MCF 10A (cell line): ENCODE measurements at places on chromosomes 1 and 21.

GRCh38 chr1:59368008-59368670 is 71.2 kb downstream of the FGGY start:
- DNase-seq: no peak

DNA sequence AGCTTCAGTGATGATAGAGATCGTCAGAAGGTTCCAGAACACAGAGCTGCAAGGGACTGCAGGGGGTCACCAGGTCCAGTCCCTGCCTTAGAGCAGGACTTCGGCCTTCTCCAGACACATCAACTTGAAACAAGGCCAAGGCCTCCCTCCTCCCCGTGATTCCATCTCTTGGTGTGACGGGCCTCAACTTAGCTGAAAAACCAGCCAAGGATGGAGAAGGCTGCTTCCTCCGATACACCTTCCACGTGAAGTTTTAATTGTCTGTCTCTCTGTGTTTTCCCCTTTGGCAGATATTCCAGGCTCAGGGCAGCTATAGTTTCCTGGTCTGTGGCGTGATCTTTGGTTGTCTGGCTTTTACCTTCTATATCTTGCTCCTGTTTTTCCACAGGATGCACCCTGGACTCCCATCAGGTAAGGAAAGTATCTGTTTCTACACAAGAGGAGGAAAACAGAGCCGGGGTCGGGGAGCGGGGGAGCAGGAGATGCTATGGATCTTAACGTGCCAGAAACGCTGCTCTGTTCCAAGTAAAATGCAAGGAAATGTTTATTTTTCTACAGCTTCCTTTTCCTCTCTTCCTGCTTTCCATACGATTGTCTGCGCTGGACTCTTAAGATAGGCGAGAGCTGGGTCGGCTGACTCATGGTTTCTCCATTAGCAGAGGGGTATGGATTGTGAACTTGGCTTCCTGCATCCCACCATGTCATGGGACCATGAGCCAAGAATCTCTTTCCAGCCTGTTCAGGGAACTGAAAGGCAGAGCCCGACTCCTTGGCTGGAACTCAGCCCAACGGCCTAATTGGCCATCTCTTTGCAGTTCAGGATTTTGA is 32.8 kb downstream of the ELK4 start:
- no peak for DNase-seq

DNA sequence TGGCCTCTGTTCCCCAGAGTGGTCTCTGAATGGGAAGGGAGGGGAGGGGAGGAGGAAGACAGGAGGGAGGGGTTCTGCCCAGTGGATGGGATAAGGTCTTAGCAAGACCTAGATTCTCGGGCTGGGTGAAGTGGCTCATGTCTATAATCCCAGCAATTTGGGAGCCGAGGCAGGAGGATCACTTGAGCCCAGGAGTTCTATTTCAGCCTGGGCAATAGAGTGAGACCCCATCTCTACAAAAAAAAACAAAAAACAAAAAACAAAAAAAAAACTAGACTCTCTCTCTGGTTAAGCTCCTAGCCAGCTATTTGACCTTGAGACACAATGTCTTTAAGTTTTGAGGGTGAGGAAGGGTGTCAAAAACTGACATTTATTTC is 11.4 kb downstream of the UQCRHL start:
- no peak for DNase-seq

DNA sequence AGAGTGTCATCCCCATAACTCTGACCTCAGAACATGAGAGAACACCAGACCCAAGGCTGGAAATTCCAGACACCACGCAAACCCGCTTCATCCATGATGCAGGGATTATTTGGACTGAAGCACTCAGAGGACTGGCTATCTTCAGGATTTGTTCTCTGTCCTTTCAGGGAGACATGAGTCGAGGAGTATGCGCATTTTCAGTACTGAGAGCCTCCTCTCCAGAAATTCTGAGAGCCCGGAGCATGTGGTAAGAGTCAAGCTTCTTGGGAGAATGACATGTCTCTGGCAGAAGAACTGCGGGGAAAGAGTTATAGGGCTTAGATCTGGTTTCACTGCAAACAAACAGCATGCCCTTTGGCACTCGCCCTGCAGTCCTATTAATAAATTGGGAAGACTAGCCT is 6.9 kb downstream of the LAX1 start:
- DNase-seq: no peak

DNA sequence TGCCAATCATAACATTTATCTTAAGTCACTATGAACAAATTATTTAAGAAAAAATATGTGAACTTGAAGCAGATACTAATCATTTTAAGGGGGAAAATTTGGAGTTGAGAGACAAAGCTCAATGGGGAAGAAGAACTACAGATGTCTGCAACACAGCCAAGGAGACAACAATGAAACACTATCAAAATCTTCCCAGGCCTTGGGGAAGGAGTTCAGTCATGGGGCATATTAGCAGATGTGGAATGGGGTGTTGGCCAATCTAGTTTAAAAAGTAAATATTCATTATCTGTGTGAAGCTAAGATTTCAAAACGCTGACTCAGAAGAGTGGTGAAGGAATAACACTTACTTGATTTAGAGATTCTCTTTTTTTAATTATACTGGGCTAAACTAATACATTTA is 671.6 kb upstream of the ZP4 start:
- DNase-seq: peak; percentile 57

- no peak for DNase-seq
Observed at GRCh38 chr1:235972311-235972689, 92.6 kb downstream of the NID1 start.

DNA sequence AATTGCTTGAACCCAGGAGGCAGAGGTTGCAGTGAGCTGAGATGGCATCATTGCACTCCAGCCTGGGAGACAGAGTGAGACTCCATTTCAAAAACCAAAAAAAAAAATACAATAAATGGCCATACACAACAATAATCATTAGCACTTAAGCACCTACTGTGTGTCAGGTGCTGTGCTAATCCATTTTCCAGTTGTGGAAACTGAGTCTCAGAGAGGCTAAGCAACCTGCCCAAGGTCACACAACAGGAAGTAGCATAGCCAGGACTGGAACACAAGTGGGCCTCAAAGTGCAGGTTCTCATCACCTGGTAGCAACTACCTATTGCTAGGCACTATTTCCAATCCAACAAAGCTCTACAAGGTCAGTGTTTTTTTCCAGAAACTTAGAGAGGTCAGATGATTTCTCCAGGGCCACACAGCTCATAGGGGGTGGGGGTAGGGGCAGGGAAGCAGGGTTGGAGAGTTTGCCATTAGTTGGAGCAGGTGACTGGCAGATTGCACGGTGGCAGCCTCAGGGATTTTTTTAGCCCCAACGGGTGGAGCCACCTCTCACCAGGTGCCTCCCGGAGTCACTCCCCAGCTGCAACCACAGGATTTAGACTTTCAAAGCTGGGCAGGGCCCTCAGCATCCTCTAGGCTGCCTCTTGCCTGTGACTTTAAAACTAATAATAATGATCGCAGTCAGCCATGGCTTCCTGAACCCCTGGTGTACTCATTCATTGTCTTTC is 52.5 kb upstream of the ID3 start:
- no peak for DNase-seq

DNA sequence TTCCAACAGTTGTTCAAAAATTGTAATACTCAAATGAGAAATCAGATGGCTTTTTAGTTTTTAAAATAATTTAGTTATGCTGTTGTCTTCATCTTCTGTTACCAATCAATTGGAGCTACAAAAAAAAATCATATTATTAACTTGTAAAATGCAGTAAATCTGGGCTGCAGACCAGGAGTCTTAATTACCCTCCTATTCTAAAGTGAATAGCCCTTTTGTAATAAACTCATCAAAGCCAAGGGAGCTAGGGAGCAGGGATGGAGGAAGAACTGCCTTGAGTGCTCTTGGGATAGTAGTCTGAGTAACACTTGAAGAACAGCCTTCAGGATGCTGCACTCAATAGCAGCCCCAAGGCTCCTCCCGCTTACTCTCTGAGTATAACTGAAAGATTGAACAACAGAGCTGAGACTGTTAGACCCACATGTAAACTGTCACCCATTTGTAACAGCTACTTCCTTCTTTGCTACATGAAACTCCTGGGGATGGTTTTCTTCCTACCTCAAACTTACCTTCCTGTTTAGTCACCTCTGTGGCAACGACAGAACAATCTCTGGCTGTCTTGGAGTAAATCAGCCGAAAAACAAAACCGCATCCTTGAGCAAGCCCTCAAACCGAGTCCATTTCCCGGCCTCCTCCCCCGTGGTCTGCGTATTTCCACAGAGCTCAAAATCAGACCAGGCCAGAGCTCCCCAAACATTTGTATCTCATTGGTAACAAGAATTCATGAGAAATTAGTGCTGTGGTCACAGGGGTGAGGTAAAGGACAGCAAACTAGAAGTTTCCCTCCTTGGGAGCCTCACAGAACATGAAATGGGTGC is 55.9 kb downstream of the CD58 start:
- DNase-seq: peak; percentile 75

DNA sequence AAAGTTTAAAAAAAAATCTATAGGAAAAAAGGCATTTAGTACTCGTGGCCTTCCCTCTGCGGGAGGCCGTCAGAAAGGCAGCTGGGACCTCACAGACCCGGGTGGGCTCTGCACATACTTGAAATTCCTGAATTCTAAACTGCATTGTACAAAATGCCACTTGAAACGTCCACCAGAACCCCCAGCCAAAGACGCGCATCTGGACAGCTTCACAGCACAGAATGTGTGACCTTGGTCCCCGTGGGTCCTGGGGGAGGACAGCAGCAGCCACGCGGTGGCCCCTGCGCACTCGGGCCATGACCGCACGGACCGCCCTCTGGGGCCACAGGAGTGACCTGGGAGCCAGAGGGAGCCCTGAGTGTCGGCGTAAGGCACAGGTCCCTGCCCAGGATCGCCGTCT is 20.6 kb upstream of the MRPS14 start:
- no peak for DNase-seq

DNA sequence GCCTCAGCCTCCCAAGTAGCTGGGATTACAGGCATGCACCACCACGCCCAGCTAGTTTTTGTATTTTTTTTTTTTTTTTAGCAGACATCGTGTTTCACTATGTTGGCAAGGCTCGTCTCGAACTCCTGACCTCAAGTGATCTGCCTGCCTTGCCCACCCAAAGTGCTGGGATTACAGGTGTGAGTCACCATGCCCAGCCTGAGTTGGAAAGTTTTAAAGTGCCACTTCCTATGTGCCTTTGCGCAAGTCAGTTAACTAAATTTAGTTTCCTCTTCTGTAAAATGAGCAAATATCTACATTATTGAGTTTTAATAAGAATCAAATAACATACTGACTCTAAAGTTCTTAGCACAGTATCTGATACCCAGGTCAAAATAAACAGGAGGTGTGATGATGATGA is 12.4 kb downstream of the SLC19A2 start:
- DNase-seq: peak; percentile 27

DNA sequence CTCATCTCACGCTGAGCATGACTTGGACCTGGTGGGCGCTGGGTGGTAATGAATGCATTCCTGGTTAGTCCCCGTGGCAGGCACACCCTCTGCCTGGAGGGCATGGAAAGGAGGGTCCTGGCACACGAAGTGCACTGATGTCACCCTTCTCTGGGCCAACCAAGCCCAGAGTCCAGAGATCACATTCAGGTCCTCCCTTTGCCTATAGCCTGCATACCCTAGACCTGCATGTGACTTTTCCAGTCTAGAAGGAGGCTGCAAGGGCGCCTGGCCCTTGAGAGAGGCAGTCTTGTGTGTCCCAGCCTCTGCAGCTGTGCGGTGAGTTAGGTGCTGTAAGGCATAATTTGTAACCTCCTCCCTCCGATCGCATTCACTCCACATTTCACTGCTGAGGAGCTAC is 22.1 kb downstream of the PADI2 start:
- no peak for DNase-seq

- peak; percentile 88 for DNase-seq
Observed at GRCh38 chr1:198169672-198170071, 12.9 kb downstream of the NEK7 start.

- no peak for DNase-seq
Observed at GRCh38 chr1:94806441-94806871, 13.7 kb upstream of the SLC44A3 start.

DNA sequence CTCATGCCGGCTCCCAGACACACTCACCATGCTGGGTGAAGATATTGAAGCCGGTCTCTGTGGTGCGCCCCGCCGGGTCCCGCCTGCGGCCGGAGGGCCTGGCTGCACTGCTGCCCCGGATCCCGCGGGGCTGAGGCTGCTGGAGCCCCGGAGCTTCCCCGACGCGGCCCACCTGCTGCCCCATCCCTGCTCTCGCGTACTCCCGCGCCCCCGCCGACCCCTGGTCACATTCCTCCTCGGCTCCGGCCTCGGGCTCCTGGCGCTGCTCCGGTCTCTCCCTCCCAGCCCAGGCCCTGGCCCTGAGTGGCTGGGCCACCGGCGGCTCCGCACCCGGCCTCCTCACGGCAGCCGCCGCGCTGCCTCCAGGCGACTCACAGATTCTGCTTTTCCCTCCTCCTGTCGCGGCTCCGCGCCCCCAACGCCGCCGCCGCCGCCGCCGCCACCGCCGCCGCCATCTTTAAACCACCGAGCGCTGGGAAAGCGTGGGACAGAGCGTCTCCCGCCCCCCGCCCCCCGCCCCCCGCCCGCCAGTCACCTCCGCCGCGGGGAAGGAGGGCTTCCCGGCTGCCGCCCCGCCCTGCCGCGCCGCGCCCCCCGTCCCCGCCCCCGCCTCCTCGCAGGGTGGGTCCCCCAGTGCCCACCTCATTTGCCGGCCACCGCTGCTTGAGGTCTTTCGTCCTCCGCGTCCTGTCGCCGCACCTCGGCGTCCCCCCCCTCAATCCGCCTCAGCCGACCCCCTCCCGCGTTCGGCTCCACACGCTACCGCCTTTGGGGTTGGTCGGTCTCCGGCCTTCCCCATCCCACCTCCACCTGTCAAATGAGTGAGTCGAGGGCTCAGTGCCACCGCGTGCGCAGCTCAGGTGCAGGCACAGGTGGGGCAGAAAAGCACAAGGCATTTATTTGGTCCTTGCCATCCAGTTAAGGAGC is at the start of gene ABL2:
TSS of gene ABL2 (minus strand) at position 464 of the 927 bp plus-strand sequence. CDS start at position 184, 280 bp downstream.
- DNase-seq: peak; percentile 49

- DNase-seq: no peak
Observed at GRCh38 chr21:15534450-15534886, 195.3 kb upstream of the USP25 start.
